ENCODE measurements at places on chromosomes 6 and 20.

DNA sequence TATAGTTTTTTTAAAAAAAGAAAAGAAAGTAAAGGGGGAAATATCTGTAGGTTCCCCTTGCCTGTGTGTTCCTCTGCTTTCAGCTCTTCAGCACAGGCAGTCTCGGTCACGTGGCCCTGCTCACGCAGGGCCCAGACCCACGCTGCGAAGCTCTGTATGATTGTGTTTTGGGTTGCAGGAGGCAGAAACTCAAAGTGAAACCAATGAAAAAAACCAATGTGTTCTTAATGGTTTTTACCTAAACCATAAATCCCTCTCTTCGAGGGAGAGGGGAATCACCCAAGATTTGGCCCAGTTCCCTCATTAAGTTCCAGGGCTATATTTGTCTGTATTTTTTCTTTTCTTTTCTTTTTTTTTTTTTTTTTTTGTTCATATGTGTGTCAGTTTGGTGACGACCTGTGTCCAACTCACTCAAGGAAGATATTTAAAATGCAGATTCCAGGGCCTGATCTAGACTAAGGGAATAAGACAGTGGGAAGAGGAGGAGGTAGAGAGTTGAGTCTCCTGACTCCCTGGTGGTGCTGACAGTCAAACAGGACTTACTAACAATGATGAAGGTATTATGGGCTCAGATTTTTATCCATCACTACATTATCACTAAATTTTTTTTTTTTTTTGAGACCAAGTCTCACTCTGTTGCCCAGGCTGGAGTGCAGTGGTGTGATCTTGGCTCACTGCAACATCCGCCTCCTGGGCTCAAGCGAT, 33.8 kb upstream of the RREB1 start:
- DNase-seq: no peak

DNA sequence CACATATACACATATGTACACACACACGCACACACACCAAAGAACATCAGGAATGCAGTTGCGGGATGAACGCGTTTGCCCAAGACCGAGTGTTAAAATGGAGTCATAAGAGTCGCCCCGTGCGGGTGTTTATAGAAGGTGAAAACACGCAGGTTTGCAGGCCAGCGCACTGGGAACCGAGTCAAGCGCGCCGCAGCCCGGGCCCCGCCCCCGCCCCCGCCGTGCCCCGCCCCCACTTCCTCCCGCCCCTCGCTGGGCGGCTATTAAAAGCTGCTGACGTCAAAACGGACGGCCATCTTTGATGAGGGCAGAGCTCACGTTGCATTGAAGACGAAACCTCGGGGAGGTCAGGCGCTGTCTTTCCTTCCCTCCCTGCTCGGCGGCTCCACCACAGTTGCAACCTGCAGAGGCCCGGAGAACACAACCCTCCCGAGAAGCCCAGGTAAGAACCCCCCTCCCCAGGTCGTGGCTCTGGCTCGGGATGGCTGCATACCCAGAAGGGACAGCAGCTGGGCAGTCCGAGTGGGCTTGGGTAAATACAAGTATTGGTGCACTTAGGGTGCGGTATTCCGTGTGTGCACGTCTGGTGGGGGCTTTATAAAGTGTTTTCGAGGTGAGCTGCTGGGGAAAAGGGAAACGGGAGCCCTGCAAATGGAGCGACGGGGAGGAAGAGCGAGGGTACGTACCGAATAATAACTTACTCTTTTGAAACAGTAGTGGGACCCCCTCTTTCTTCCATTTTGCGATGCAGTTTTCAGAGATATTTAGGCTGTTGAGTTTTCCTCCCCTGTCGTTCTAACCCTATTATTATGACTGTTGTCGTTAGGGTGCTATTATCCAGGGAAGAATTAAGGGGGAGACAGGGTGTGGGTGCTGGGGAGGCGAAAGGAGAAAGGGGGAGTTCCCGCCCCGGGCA, at the start of gene SNAP25:
Gene SNAP25 (plus strand): TSS at position 295 of the 916 bp plus-strand sequence. CDS start 56,662 bp downstream, outside the sequence.
- no peak for DNase-seq

DNA sequence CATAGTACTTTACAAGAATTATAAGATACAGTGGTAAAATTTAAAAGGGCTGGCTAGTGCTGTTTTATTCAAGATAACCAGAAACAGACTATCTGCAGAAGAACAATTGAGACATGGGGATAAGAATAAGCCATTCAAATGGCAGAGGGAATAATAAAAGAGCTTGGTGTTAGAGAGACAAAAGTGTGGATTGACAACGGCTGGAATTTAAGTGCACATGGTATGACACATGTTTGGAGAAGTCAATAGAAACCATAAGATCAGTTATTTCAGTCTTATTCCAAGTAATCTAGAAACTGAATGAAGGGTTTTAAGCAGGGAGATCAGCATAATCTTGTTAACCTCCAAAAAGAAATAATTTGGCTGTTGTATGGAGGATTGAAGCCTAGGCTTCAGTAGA, 1205.5 kb upstream of the CITED2 start:
- DNase-seq: no peak

- DNase-seq: no peak
Measured at GRCh38 chr20:7716286-7716972, 223.8 kb downstream of the HAO1 start.

- DNase-seq: no peak
Measured at GRCh38 chr6:155050311-155050710, 55.2 kb downstream of the TIAM2 start.

GRCh38 chr6:169029861-169030260, 223.8 kb downstream of the THBS2 start:
- no peak for DNase-seq

GRCh38 chr20:37972256-37973058, 60.8 kb downstream of the TTI1 start:
- DNase-seq: no peak

DNA sequence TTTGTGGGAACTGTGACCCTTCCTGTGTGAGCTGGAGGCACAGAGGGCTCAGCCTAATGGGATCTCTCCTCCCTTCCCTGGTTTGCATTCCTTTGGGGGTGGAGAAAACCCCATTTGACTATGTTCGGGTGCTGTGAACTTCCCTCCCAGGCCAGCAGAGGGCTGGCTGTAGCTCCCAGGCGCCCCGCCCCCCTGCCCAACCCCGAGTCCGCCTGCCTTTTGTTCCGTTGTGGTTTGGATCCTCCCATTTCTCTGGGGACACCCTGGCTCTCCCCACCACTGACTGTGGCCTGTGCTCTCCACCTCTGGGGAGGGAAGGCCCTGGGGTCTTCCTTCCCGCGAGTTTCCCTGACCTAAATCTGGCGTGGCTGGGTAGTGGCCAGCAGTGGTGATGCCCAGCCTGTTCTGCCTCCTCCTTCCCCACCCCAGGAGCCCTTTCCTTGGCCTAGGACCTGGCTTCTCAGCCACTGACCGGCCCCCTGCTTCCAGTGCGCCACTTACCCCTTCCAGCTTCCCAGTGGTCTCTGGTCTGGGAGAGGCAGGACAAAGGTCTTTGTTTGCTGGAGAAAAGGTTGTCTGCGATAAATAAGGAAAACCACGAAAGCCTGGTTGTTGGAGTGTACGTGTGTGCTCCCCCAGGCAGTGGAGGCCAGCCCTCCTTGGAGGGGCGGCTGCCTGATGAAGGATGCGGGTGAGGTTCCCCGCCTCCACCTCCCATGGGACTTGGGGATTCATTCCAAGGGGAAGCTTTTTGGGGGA, 4.9 kb downstream of the VEGFA start:
- DNase-seq: no peak

DNA sequence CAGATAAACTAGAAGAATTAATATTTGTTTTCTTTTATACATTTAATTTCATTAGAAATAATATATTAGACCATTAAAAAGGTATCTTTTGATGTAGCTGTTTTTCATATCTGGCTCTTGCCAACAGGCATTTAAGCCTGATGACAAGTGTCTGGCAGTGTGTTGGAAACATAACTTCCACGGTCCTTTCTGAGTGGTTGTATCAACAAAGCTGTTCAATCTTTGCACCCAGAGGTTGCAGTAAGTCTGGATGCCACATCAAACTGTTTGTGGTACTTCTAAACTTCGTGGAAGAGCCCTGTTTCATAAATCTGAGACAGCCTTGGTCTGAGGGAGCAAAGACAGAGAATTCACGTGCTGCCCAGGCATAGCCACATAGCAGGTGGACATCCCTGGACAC, 197.4 kb downstream of the TRDN start:
- no peak for DNase-seq

- peak; percentile 71 for DNase-seq
Measured at GRCh38 chr6:157443066-157443800, 62.2 kb downstream of the ZDHHC14 start.

DNA sequence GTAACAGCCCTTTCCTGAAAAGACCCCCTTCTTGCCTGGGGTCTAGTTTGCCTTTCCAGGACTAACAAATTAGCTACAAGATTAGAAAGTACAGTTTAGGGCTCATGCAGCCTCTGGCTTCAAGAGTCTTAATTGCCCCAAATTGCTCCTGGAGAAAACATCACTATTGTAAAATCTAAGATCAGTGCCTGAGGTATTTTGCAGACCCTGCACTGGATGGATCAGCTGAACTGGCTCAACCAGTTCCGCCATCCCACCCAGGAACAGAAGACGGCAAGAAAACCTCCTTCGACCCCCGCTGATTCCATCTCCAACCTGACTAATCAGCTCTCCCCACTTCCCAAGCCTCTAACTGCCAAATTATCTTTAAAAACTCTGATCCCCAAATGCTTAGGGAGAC, 236.5 kb upstream of the KCNG1 start:
- DNase-seq: no peak
